Neural crest cell (in vitro differentiated cells): ENCODE measurements at places on chromosomes 13 and 19.

DNA sequence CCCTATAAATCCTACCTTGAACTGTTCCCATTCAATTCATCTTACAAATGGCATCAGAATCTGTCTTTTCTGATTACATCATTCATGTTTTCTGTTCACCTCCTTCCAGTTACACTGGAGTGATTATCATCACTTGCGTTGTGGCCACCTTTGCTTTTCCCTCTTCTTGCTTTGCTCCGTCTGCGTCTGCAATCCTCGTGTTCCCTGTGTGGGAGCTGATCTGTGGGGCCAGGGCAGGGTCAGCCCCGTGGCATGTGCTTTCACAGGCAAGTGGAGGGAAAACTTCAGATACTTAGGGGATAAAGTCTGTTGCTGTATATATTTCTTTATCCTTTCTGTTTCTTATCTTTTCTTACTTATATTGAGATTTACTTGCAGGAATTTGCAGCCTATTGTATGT, 277.7 kb downstream of the SLC7A1 start:
- DNase-seq: no peak

DNA sequence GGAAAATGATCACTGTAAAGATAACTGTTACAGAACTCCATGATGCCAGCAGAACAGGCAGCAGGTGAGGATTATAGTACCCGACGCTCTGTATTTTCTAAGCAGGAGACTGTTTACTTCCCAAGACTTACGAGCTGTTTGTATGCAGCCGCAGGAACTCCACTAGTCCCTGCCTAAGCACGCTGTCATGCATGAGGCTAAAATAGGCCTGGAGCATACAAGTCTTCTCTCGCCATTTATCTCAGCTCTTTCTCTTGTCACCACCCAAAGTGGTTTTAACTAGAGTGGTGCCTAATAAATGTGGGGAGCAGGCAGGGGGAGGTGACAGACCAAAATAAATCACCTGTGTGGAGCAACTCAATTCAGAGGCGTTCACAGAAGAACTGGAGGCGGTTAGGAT, 175.8 kb downstream of the TDRD3 start:
- no peak for DNase-seq

GRCh38 chr13:20990910-20991525, 70.4 kb downstream of the LATS2 start:
- DNase-seq: no peak

- no peak for DNase-seq
Observed at GRCh38 chr19:3483226-3483628, at the start of gene SMIM44. TSS of gene SMIM44 (minus strand) at chr19:3483441. CDS start at chr19:3483403, 38 bp downstream.

- DNase-seq: no peak
Observed at GRCh38 chr13:32830336-32831031, 185.7 kb upstream of the KL start.

GRCh38 chr13:20616059-20616797, 49.3 kb downstream of the IFT88 start:
- DNase-seq: no peak

- DNase-seq: no peak
Observed at GRCh38 chr13:94673851-94674250, 38.5 kb downstream of the SOX21 start.

DNA sequence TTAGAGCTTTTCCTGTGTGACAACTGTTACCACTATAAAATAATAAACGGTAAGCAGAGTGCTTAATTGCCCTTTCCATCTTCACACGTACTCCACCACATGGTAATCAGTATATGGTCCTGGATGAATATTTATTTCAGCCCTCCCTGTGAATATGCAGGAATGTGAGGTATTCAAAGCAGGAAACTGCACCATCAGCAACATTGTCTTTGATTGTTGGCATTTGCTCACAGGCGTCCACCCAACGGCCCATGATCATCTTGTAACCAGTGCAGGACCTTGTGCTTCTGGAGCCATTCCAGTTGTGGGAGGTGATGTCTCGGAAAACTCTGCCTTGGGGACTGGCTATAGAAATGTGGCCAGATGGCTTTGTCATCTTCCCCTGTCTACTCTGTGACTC, 132.6 kb downstream of the COG6 start:
- DNase-seq: no peak

DNA sequence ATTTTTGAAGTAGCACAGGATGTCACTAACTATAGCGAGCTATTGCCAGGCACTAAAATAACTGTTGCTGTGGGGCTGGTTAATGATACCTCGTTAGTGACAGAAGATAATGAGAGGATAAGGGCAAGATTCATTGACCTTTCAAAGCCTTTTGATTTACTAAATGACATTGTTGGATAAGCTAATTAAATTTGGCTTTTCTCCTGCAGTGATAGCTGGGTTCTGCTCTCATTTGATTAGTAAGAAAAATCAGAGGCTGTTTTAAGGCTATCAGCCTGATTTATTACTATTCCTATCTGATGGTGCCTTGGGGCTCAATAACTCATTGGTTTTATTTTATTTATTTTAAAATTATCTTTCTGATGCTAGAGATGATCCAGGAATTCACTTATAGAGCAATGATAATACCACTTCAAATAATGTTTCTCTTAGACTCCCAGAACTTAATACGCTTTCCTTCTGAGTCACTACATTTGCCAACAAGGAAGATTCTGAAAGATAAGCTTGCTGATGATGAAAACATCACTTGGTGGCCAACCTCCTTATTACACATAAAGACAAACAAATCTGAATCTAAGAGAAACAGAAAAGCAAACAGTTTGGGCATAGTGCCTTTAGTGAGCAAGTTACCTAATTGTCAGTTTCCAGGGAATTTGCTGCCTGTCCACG, 501.3 kb upstream of the ARGLU1 start:
- DNase-seq: no peak

- DNase-seq: no peak
Observed at GRCh38 chr19:11091703-11092153, 2.5 kb downstream of the LDLR start.

GRCh38 chr13:70339738-70340137, 231.5 kb upstream of the KLHL1 start:
- no peak for DNase-seq

DNA sequence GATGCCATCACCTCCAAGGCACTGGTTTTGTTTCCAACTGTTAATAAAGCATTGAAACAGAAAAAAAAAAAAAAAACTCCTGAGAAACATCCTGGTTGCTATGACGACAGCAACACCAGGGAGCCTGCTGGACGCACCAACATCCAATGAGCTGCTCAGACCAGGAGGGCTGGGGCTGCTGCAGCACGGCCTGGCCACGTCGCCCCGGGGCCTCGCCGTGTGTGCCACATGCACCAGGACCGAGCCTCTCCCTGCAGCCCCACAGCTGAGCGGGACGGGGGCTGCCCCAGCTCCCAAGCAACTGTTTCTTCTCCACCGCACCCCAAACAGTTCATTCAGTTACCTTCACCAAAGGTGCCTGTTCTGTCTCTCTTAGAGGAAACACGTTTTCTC, 54.5 kb downstream of the RASA3 start:
- no peak for DNase-seq

DNA sequence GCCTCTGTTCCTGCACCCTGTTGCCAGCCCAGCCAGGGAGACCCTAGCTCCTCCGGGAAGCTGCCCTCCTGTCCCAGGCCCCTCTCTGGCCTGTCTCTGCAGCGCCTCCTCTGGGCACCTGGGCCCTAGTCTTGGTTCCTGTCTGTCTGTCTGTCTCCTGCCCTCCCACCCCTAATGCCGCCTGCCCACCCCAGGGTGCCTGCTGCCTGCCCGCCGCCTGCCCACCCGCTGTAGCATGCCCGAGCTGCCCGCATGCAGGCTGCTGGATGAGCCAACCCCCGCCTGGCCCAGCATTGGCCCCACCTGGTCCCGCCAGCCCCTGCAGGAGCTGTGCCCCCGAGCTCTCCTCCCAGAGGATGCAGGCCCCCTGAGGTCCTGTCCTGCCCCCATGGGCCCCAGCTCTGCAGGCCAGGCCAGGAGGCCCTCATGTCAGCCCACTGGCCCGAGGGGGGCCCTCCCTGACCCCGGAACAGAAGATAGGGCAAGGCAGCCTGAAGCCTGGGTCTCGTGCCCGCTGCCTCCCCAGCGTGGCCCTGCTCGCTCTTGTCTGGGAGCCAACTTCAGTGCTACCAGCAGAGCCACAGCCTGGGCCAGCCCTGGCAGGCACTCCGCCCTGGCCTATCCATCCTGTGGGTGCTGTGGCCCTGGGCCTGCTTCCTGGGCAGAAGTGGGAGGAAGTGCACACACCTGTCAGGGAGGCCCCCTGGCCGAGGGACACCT, 5.2 kb downstream of the MAP2K7 start:
- DNase-seq: no peak

GRCh38 chr13:23794267-23795161, 94.7 kb downstream of the MIPEP start:
- DNase-seq: no peak
